Activated naive CD4-positive, alpha-beta T cell treated with anti-CD3 and anti-CD28 coated beads, Interleukin-2, amount 50 U/mL, for 72 hours (primary cell): ENCODE measurements at places on chromosomes 13 and 19. TPM values are rescaled to one million over a fixed set of nuclear protein-coding genes. Genes with fewer than 3 reads are reported as not detected.

CEACAM5 gene
- not detected for total RNA-seq

DNA sequence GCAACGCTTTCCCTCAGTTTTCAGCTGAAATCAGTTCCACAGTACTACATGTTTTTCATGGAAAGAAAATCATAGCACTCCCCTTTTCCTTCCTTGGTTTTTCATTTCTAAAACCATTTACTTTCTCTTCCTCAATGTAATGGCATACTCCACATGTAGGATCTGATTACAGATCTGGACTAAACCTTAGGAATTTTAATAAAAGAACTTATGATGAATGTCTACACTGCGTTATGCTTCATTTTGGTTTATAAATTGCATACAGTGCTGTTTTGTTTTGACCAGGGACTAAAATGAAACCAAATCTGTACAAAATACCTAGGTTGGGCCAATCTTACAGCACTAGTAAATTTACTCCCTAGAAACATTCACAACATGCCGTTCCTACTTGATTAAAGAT is 589.9 kb downstream of the TBC1D4 start:
- no peak for DNase-seq

DNA sequence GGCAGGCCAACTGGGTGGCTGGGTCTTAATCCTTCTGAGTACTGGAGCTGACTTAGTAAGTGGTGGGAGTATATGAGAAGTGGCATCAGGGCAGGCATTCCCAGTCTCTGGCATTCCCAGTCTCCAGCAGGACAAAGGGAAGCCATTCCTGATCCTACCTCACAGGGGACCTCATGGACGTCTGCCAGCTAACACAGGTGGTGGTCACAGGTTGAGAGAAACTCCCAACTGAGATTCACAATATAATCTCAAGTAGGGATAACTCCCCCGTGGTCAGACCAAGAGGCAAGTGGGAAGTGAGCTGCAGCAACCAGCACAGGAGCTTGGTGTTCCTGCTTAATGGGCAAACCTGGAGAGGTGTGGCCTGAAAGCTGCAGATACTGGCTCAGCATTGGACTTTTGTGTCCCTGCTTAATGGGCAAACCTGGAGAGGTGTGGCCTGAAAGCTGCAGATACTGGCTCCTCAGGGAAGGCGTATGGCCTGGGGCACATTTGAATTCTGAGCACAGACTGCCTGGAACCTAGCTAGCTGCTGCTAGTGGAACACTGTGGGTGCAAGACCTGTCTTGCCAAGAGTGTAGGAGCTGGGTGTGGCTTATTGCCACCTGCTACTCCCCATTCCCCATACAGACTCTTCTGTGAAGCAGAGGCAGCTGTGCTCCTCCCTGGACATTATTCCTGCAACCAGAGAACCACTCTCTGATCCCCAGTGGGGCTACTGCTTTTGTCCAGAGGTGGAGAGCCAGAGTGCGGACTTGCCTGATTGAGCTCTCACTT is 25.9 kb upstream of the OR10H2 start:
- no peak for DNase-seq

DNA sequence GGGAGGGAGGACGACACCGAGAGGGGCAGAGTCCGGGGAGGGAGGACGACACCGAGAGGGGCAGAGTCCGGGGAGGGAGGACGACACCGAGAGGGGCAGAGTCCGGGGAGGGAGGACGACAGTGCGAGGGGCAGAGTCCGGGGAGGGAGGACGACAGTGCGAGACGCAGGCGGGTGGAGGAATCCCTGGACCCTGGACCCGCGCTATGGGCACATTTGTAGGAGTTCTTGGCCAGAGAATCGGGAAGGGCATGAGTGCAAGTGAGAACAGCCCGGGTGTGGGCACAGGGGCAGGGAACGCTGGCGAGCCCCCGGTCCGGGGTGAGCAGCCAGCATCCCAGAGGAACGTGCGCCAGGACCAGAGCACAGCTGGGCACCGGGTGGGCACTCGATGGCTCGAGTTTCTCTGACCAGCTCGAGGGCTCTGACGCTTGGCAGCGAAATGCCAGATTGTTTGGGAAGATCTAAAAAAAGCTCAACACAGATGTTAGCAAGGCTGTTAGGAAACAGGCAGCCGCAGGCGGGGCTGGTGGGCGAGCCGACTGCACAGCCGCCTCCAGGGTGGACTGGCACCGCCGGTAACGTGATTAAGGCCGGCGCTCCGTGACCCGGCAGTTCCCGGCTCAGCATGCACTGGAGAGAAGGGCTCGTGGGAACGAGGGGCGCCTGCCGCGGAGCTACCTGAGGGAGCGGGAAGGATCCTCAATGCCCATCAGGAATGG is 17.9 kb upstream of the C2CD4C start:
- DNase-seq = no peak

- DNase-seq = no peak
Observed at GRCh38 chr13:45242070-45242469, 41.2 kb upstream of the KCTD4 start.
